ENCODE measurements at places on chromosomes 6 and 20. TPM values are rescaled to one million over a fixed set of nuclear protein-coding genes. Genes with fewer than 3 reads are reported as not detected.

DNA sequence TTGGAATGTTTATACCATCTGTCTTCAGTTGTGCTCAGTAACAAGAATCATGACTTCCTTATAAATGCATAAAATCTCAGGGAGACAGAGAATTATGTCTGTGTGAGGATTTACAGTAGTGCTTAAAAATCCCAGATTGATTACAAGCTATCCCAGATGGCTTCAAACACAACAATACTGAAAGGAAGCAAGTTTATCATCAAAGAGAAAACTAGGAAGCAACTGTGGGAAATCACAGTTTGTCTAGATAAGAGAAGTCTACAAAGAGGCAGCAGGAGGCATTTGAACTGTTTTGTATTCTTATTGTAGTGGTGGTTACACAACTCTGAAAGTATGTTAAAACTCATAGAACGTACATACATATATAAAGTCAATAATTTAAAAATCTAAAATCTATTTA lies 104.4 kb upstream of the SALL4 start:
- no peak for DNase-seq

The C20orf204 gene
- 1.1 TPM for total RNA-seq

- no peak for DNase-seq
These were observed 489.5 kb upstream of the CITED2 start for GRCh38 chr6:139863964-139864363.

The SERINC1 gene
- total RNA-seq: 50.1 TPM

GRCh38 chr20:23305098-23305497 lies 45.5 kb upstream of the NXT1 start:
- DNase-seq: no peak

The SLPI gene
- not detected for total RNA-seq

The CALHM5 gene
- total RNA-seq: not detected

GRCh38 chr6:3808759-3809514 lies 40.2 kb upstream of the FAM50B start:
- DNase-seq: no peak

- no peak for DNase-seq
These were observed 18.8 kb downstream of the EYA2 start for GRCh38 chr20:46913329-46914044.
